ENCODE measurements at places on chromosomes 2 and 18.

DNA sequence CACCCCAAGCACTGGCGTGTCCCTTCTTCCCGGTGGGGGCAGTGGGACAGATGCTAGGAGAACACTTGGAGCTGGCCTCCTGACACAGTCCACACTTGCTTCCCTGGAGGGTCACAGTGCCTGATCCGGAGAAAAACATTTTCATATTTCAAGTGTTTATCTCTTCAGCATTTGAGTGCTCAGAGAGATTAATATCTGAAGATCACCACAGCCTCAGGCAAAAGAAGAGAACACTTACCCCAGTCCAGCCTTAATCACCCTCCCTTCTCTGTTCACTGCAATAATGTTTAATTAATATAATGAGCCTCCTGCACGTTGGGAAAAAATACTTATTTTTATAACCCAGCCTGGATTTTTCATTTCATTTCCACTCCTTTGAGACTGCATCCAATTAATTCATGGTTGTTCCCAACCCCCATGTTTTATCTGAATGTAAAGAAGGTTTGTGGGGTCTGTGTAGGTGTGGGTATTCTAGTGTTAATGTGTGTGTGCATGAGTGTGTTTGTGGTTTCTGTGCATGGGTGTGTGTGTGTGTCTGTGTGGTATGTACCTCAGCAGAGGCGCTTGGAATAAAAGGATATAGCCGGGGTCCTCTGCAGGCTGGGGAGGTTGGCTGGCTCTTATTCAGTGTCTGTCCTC lies 72.1 kb downstream of the NRP2 start:
- DNase-seq: no peak

DNA sequence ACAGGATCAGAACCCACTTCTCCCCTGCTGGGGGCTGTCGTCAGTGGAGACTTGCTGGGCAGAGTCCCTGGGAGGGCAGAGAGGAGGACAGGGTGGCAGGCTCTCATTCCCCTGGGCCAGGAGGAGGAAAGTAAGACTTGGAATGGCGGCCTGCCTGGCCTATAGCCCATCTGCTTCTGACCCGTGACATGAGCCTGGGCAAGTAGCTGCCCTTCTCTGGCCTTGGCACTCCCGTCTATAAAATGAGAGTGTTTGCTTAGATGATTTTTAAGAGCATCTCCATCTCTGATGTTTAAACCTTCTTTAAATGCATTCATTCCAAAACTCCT lies 173.0 kb downstream of the DDX1 start:
- no peak for DNase-seq

DNA sequence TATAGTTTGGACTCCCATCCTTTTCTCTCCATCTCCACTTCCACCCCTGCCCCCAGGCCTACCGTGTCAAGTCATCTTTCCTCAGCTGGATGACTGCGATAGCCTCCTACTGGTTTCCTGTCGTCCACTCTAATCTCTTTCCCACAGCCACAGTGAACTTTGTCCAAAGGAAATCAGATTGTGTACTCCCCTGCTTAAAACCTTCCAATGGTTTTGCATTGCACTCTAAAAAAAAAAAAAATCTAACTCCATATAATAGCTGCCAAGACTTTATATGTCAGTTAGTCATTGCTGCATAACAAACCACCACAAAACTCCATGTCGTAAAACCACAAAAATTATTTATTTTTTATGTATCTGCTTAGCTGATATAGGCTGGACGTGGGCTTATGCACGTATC lies 160.2 kb upstream of the CCDC68 start:
- no peak for DNase-seq

DNA sequence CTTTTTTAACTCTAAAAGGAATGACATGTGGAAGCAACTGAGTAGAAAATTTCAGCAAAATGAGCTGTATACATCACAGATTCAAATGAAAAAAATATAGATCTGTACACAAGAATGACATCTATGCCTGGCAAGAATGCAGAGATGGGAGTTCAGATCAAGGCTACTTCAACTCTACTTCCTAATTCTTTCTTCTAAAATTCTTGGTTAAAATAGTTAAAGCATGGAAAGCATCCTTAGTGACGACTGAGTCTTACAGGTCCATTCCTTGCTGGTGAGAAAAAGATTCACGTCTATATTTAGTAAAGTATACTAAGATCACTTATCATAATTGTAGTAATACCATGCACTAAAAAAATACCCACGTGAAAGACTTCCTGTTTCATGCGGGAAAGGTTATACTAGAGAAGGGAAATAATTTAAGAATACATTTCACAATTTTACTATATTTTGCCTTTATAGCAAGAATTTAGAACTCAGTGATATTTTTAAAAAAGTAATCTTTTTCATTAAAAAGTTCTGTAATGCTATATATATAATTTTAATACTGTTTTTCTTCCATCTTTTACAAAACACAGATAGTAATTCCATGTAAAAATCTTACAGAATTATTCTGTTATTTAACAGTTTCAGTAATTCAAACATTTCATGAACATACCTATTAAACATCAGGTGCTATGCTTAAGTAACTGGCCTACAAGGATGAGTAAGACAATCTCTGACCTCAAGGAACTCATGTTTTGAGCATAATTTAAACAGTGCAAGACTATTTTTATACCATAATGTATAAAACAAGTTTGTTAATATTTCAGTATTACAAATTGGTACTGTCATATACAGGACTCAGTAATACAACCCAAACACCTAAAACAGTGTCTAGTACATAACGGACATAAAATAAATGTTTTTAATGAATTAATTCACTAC lies 159.6 kb downstream of the BAZ2B start:
- no peak for DNase-seq

- DNase-seq: no peak
Measured at GRCh38 chr2:222302178-222303018, 3.6 kb upstream of the PAX3 start.

GRCh38 chr2:108889907-108890306 lies 99.1 kb downstream of the EDAR start:
- DNase-seq: no peak

DNA sequence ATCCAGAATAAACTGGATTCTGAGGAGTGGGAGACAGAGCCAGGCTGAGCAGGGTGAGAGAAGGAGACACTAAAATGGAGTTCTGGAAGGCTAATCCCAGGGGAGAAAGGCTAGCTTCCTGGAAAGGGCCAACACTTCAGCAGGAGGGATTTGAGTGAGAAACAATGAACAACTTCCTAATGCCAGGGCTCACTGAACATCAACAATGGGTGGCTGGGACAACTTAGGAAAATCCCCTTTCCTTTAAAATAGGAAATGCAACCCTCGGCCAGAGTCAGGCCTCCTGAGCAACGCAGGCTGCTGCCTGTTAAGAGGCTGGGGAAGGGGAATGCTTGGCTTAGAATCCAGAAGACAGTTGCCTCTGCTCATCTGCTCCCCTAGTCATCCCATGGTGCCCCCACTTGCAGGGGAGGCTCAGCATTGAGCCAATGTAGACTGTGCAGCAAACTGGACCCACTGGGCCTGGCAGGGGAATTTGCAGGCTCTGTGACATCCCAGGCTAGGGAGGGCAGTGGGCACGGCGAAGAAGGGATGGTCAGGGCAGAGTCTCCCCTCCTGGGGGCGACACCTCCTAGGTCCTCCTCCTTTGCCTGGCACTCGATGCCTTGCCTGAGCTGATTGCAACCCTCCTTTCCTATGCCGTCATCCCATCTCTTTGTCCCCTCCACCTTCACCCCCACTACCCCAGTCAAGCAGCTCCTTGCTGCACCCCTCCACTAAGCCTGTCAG lies 182.5 kb downstream of the TNS1 start:
- DNase-seq: no peak

- DNase-seq: no peak
Measured at GRCh38 chr2:109331896-109332848, 203.2 kb downstream of the SH3RF3 start.

GRCh38 chr2:150027164-150027563 lies 439.6 kb upstream of the MMADHC start:
- no peak for DNase-seq

DNA sequence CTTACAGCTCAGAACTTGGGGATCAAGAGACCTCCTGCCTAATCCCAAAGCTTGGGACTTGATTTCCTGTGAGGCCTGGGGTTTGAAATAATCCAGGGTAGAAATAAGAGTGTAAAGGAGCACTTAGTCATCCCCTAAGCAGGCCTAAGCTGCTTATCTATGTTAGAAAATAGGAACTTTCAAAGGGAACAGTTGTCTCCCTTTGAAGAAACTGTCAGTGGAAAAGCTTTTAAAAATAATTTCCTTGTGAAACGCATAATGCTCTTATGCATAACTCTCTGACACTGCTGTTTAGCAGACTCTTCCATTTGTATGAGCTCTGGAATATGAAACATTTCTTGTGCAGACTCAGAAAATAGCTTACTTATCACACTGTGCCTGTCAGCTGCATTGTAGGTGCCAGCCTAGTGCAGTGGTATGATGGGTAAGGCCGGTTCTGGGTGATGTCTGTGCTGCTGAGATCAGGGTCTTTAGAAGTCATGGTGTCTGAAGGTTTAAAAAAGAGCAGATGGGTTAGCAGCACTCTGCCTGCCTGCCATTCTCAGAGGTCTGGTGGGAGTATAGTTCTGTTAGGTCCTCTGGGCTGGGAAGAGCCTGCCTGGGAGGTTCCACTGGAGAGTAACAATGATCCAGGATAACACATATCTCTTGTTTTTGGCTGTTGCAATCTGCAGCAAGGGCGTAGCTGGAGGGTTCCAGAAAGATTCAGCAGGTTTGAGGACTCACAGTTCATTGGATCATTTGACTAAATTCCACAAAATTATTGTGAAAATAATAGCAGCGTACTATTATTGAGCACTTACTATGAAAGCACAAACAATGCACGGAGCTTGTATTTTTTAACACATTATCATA lies 283.2 kb upstream of the MEX3C start:
- no peak for DNase-seq

GRCh38 chr2:144102386-144102785 lies 417.5 kb downstream of the ZEB2 start:
- no peak for DNase-seq

DNA sequence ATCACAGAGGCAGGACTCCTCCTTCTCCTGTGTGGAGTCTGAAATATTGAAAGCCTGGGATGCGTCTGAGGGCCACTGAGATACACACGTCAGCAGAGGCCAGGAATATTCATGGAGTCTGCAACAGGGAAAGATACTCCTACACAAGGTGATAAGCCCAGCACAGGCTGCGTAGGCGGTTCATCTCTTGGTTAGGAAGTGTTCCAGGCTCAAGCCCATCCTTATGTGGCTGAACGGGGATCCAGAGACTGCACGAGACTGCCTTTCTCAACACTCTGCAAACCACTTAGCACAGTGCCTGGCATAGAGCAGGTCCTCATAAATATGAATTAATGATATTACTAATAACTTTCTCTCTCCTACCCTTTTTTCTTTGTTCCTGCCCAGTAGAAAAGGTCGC lies 29.2 kb upstream of the AGPS start:
- no peak for DNase-seq

DNA sequence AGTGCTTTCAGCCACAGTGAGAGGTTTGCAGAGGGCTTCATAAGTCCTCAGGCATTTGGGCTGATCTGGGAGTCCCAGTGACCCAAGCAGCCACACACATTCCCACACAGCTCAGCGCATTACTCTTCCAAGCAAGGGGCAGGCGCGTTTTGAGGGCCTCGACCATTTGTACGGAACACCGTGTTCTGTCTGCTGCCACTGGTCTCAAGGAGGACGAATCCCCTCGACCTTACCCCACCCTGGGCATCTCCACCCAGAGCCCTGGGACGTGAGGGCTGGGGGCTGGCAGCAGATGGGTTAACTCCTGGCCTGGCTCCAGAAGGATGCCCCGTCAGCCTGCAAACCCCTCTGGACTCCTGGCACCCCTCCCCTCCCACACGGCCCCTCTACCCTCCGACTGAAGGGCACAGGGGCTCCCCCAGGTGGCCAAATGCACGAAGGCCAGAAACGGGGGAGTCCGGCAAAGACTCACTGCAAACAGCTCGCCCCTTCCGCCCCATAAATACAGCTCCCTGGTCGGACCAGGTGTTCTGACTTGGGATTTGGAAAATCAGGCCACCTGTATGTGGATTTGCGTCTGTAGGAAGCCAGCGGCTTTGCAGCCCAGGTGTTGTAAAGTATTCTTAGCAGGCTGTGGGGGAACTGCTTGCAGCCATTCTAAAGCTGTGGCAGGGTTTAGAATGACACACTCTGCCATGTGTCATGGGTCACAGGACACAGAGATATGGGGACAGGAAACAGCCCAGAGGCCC lies 33.6 kb upstream of the PTMA start:
- DNase-seq: peak; percentile 85

- no peak for DNase-seq
Measured at GRCh38 chr18:51578406-51578980, 381.0 kb upstream of the MEX3C start.

GRCh38 chr2:95374921-95375471 lies 27.5 kb upstream of the FAHD2A start:
- no peak for DNase-seq

DNA sequence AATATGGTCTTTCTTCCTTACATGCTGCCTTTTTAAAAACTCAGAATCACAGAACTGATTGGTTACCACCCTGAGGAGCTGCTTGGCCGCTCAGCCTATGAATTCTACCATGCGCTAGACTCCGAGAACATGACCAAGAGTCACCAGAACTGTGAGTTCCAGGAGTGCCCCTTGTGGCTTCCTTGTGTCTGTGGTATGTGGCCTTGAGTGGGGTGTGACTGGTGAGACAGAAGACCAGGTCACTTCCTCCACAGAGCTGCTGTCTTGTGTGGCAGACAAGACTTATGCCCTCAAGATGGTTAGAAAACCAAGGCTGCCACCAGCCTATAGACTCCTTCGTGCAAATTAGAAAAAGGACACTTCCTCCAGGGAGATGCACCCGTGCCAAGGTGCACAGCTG lies 72.6 kb downstream of the EPAS1 start:
- no peak for DNase-seq

DNA sequence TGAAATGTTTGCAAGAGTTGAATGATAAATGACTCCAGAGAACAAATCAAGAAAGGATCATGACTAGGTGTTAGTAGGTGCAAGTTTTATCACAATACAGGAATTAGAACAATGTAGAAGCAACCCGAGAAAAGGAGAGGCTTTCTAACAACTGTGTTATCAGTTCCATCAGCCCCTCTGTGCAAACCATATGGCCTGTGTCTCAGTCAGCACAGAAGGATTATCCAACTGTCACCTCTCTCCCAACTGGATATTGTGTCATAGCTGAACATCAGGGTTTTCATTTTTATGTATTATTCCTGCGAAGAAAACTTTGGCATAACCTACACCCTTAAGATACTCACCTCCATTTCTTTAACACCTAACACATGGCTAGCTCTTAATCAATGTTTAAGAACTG lies 321.6 kb upstream of the RND3 start:
- DNase-seq: no peak

DNA sequence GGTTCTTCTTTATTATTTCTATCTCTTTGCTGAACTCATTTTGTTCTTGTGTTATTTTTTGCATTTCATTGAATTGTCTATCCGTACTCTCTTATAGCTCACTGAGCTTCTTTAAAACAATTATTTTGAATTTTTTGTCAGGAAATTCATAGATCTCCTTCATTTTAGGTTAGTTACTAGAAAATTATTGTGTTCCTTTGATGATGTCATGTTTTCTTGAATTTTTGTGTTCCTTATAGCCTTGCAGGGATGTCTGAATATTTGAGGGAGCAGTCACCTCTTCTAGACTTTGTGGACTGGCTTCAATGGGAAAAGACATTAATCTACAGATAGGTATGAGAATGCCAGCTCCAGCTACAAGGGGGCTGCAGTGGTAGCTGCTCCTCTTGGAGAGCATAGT lies 20.7 kb upstream of the OSBPL6 start:
- no peak for DNase-seq
